ENCODE measurements at places on chromosomes 3 and 15.

DNA sequence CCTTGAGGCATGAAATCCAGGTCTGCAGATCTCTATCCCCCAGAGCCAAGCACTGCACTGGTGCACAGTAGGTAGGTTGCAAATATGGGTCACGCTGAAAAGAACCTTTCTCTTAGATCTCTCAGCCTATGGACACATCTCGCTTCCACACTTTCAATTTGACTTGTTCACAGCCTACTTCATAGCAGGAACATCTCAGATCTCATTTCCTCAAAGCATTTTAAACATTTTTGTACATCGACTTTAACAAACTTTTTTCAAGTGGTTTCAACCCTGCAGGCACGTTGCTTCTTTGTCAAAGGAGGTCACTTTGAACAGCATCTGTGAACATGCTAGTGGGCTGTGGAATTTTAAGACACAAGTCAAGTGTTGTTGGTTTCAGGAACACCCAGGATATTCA is 76.0 kb downstream of the SLC12A8 start:
- DNase-seq = no peak

GRCh38 chr3:66220066-66220465 is 735 bp upstream of the SLC25A26 start:
- DNase-seq = no peak

DNA sequence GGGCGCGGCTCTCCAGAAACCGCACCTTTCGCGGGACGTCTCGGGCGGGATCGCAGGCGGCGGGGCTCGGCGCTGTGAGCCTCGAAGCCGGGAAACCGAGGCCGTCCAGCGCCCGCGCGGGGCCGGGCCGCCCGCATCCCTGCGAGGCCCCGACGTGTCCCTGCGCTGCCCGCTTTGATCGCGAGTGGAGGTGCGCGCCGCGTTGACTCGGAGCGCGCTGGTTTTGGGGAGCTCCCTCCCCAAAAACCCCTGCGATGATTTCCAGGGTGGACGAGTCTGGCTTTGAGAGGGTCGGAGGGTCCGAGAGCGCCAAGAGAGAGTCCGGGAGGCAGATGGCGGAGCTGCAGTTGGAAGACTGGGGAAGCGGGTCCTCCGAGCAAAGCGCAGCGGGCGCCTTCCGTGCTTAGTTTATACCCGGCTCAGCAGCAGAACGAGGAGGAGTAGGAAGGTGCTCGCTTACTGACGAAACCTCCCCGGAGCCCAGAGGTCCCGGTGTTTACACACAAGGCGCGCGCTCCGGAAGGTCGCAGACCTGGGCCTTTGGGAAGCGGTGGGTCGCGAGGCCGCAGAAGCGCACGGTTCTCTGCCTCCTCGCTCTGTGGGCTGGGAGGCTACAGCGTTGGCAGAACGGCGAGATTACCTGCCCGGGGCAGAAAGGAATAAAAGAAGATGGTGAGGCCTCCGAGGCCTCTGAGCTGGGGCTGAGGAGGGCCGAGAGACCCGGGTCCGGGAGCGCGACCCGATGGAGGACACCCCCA is 687 bp downstream of the ALDH1A3 start:
- DNase-seq = no peak

DNA sequence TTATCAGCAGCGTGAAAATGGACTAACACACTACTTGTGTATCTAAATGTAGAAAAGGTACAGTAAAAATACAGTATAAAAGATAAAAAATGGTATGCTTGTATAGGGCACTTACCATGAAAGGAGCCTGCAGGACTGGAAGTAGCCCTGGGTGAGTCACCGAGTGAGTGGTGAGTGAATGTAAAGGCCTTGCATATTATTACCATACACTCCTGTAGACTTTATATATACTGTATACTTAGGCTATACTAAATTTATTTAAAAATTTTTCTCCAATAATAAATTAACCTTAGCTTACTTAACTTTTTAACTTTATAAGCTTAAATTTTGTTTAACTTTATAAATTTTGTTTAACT is 67.2 kb upstream of the TSPAN3 start:
- no peak for DNase-seq

GRCh38 chr3:192170659-192171058 is 556.7 kb downstream of the FGF12 start:
- DNase-seq = no peak
